NCI-H524 (cell line): ENCODE measurements at places on chromosomes 6 and 20.

GRCh38 chr20:40563296-40563950 lies 125.6 kb downstream of the MAFB start:
- DNase-seq = no peak

- DNase-seq = no peak
Measured at GRCh38 chr20:1920826-1921225, 25.6 kb downstream of the SIRPA start.

GRCh38 chr6:111985202-111985731 lies 68.6 kb upstream of the CCN6 start:
- no peak for DNase-seq

- DNase-seq = no peak
Measured at GRCh38 chr6:12185081-12185673, 105.0 kb upstream of the EDN1 start.

GRCh38 chr20:51014797-51015722 lies 7.8 kb downstream of the KCNG1 start:
- peak; percentile 45 for DNase-seq

GRCh38 chr20:37640600-37641561 lies 52.9 kb upstream of the CTNNBL1 start:
- no peak for DNase-seq

DNA sequence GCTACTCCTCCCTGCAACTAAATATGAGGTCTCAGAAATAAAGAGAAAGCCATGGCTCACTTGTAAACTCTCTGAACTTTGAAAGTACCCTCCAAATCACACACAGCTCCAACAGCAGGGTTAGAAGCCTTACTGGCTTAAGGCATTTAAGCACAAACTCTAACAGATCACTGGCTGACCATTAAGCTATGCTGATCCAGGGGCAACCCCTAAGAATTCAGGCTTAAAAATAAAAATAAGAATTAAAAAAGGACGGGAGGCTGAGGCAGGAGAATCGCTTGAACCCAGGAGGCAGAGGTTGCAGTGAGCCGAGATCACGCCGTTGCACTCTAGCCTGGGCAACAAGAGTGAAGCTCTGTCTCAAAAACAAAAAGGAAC lies 21.8 kb downstream of the HLA-E start:
- DNase-seq = no peak

DNA sequence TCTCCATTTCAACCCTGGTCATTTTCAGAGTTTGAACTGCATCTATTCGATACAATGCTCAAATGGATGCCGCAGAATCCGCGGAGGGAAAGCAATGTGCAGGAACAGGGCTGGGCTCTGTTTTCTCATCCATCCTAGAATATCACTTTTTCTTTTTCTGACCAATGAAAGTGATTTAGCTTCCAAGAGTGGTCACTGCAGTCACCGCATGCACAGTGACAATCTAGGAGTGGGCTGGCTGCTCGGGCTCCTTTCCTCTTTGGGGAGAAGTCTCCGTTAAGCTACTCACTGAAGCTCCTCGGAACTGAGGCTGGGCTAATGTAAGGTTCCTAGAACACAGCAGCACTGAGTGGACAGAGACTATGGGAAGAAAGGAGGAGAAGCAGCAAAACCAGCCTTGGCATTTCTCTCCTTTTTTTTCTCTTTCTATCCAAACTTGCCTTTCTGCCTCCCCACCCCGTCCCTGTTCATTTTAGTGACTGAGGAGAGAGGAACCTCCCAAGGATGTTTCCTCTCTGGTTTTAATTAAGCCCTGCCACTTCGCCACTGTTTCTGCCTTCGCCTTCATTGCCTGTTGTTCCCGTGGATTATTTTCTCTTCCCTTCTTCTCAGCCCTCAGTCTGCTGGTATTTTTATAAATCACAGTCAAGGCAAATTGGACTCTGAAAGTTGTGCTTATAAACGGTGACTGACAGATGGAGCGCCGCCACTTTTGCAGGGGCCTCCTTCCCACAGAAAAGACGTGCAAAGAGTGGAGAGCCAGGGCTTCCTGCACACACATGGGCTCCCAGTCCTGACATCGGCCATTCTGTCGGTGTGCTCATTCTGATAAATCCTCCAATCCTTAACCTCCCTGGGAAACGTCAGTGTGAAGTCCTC lies 41.1 kb downstream of the RAMACL start:
- no peak for DNase-seq

DNA sequence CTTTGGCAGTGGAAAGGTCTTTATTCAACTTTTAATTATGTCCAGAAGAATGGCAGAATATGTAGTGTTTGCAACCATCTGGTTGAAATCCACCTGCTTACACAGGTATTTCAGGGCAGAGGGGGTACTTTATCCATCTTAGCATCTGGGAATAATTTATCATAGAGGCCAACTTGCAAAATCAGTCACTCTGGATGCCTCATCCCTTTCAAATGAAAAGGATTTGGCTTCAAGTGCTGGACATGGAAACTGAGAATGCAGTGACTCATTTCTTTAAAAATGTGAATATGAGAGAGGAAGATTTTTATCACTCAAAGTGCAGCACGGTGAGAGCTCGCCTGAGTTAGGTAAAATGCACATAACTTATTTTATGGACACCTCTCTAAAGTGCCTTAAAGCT lies 758.3 kb downstream of the KIF16B start:
- DNase-seq = no peak

- no peak for DNase-seq
Measured at GRCh38 chr6:169795196-169795595, 43.8 kb downstream of the ERMARD start.

- DNase-seq = peak; percentile 61
Measured at GRCh38 chr20:48380661-48381060, 447.1 kb downstream of the PREX1 start.

DNA sequence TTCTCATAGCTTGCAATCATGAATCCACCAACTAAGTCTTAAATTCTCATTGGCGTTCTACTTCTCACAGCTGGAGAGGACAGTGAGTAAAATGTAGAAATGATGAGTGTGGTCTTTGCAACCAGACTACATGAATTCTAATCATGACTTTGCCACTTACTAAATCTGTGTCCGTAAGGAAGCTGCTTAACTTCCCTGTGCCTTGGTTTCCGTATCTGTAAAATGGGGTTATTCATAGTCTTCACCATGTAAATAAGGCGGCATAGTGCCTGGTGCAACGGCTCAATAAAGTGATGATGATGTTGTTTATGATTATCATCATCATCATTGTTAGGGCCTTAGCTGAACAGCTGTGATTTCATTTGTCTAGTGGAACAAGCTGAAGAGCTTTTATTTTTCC lies 12.6 kb downstream of the CFAP206 start:
- no peak for DNase-seq

GRCh38 chr6:509676-510075 lies 118.1 kb downstream of the IRF4 start:
- no peak for DNase-seq

DNA sequence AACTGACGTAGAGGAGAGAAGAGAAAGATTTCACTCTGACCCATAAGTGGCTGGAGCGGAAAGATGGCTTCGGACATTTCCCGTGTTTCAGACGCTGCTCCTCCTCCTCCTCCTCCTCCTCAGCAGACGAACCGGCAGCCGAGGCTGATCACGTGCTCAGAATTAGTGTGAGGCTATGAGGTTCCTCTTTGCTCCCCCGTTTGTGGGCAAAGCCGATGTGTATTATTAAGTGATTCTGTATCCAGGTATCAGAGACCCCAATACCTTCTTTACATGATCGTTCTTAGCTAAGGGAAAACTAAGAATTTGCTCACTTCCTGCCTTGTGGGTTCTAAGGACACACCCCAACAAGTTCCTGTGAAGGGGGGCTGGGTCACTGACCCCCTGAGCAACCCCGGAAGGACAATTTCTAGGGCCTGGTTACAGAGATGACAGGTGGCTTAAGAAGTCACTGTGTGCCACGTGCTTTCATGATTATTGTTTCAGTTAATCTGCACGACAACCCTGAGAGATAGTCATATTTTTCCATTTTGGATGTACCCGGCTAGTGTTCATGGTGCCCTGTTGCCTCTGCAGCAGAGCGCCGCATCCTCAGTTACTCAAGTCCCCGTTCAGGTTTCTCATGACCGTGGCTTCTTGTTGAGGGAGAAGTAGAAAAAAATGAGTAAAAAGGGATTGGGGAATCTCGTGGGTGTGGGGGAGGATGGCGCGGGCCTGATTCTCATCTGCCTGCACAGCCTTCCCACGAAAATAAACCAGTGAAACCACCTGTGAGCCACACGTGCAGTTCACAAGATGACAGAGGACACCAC lies 671.8 kb downstream of the QKI start:
- DNase-seq = no peak

DNA sequence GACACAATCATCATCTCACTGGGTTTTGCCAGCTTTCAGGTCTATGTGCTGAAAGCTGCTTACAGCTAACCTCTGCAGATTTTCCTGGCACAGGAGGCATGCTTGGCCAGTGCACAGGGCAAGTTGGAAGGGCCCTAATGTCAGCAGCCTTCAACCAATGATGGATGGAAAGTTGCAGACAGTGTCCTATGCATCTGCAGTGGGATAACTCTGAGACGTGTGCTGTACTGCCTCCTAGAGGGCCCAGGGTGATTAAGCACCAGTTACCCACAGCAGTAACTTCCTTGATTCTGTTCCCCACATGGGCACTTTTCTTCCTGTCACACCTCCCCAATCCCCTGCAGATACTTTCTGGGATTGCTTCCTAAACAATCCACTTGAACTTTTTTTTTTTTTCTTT lies 38.6 kb downstream of the OVOL2 start:
- no peak for DNase-seq

- DNase-seq = peak; percentile 53
Measured at GRCh38 chr6:31681135-31681671, 336 bp upstream of the LY6G5C start.

- no peak for DNase-seq
Measured at GRCh38 chr6:36856277-36856676, 17.0 kb upstream of the CPNE5 start.

- DNase-seq = peak; percentile 3
Measured at GRCh38 chr6:28134015-28134414, 7.7 kb upstream of the ZKSCAN8 start.

DNA sequence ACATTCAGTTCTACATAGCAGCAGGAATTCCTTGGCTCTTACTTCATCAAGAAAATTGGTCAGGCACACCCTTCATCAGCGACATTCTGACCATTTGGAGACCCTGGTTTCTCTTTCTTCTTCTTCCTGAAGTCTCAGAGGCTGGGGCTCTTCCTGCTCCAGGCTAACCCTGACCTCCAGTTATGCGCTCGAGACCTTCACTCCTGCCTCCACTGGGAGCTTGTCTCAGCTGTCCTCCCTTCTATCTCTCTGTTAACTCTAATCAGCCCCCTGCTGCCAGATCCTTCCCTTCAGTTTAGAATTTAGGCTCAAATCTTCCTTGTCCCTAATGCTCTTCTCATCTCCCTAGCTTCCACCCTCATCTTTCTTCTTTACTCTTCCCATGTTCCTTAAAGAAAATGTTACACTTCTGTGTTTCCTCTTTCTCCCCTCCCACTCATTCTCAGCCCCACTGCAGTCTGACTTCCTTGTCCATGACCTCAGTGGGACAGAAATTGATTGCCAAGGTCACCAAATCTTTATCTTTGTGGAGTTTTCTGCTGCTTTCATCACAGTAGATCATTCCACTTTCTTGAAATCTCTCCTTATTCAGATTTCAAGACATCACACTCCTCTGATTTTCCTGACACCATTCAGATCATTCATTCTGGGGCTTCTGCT lies 8.4 kb upstream of the HLA-DOA start:
- no peak for DNase-seq

DNA sequence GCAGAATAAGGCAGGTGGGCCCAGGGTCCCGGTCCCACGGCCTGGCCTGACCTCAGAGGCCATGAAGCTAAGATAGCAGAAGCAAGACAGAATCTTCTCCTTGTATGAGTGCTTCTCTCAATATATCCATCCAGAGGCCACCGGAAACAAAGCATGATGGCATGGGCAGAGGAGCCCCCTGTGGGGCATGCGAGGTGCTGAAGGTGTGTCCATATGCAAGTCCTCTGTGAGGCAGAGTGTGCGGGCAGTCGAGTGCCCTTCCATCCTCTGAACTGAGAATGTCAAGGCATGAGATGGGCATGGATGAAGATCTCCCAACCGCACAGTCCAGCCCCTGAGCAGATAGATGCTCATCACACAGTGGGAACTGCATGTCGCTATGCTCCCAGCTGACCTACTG lies 9.8 kb upstream of the GGTLC1 start:
- DNase-seq = no peak

- DNase-seq = no peak
Measured at GRCh38 chr20:11521476-11522365, 396.0 kb upstream of the BTBD3 start.

DNA sequence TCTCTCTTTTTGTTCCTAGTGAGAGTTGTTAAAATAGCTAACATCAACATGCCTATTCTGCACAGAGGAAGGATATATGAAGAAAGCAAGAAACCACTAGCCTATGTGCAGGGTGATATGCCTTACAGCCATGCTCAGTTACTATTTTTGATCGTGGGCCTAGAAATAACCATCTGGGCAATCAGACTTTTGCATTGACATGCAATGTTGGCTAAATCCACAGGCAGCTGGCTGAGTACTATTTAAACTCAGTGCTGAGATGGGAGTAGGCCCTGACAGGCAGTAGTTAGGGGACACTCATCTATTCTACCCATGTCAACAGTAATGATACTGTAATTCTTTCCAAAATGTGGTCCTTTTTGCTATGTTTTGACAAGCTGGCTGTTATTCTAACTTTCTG lies 89.6 kb downstream of the HDGFL1 start:
- no peak for DNase-seq

- DNase-seq = no peak
Measured at GRCh38 chr6:132764370-132764769, 6.7 kb upstream of the VNN2 start.

DNA sequence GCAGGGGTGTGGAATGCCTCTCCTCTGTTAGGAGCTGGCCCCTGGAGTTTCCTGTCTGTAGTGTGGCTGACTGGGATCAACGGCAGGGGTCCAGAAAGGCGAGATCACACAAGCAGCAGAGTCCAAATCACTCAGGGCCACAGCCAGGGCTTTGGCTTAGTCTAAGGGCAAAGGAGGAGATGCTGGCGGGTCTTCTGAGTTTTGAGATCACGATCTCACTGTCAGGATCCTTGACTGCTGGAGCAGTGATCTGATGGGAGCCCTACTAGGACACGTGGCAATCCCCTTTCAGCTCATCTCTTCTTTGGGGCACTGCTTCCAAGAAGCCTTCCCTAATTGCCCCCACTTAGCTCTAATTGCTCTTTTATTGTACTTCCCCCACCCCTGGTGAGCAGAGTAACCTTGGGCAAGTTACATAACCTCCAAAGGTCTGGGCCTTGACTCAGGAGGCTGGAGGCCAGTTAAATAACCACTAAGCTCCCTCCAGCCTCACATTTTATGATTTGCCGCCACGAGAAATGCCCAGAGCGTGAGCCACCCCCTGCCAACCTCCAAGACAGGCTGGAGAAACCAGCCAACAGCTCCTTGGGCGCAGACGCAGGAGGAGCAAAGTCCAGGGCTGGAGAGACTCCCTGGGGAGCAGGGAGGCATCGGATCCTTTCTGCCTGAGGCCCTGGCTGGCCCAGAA lies 12.0 kb downstream of the KCNK5 start:
- DNase-seq = no peak

GRCh38 chr6:38654263-38654662 lies 14.5 kb upstream of the BTBD9 start:
- no peak for DNase-seq

DNA sequence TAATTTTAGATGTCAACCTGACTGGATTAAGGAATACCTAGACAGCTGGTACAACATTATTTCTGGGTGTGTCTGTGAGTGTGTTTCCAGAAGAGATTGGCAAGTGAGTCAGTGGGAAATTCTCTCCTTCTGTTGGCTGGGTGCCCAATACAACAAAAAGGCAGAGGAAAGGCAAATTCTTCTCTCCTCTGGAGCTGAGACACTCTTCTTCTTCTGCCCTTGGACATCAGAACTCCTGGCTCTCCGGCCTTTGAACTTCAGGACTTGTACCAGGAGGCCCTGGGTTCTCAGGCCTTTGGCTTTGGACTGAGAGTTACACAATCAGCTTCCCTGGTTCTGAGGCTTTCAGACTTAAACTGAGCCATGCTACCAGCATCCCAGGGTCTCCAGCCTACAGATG lies 7.8 kb upstream of the BTN3A1 start:
- DNase-seq = peak; percentile 79
